ENCODE measurements at places on chromosomes 5 and 9. TPM values are rescaled to one million over a fixed set of nuclear protein-coding genes. Genes with fewer than 3 reads are reported as not detected.

ENTPD8 gene
- not detected for total RNA-seq

STKLD1 gene
- total RNA-seq = 0.70 TPM

ANKRD55 gene
- 2.9 TPM for total RNA-seq

- DNase-seq = no peak
Observed at GRCh38 chr5:873328-873727, 19.3 kb downstream of the BRD9 start.

DNA sequence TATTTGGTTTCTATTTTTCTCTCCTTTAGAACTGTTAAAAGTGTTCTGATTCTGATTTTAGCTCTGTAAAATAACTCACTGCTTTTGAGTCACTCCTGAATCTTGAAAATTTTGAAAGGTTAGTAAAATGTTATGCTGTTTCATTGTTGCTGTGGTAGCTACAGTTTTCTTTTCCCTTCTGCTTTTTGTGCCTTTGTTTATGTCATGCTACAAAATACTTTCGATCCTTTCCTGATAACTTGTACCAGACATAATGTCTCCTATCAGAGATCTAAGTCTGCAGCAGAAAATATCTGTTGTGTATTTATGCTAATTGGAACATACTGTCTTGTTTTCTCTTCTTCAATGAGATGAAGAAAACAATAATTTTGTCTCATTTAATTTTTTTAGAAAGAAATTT lies 26.9 kb upstream of the CEP120 start:
- no peak for DNase-seq

DNA sequence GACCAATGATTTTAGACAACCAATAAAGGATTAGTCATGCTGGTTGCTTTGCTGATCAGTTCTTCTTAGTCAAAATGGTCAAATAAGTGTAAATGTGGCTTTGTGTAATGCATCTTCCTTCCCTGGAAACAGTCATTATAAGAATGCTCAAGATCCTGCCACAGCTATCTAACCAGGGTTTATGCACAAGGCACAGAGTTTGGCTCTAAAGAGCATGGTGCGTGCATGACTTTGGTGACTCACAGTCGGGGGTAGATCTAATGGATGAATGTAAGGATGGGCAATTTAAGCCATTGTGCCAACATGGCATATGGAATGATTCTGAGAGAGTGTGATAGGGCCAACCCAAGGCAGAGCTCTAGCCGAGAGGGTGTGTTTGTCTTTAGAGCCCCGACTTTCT lies 6.5 kb downstream of the LIX1 start:
- no peak for DNase-seq

GRCh38 chr5:90747693-90748092 lies 189.1 kb downstream of the ADGRV1 start:
- DNase-seq = no peak

GRCh38 chr9:90330231-90330630 lies 312.4 kb downstream of the DIRAS2 start:
- no peak for DNase-seq

- no peak for DNase-seq
Observed at GRCh38 chr9:131382850-131383729, 10.8 kb upstream of the PRRC2B start.

DNA sequence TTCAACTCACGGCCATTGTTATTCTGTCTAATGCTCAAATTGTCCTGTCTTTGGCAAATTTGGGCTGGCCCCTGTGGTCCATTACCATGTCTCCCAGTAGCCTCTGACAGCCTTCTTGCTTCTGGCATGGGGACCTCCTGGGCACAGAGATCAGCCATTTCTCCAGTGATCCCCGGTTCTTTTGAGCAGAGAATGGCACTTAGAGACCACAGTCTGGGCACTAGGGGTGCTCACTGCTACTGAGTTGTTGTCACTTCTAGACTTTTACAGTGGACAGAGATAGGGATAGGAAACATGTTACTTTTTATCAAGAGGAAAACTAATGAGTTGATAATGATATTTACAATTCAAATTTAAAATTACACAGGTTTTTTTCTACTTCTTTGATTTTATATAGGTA lies 47.6 kb upstream of the BARHL1 start:
- no peak for DNase-seq

- no peak for DNase-seq
Observed at GRCh38 chr5:62627121-62627520, 48.5 kb downstream of the LRRC70 start.

GRCh38 chr5:89756955-89757354 lies 652.6 kb downstream of the CETN3 start:
- DNase-seq = no peak

DNA sequence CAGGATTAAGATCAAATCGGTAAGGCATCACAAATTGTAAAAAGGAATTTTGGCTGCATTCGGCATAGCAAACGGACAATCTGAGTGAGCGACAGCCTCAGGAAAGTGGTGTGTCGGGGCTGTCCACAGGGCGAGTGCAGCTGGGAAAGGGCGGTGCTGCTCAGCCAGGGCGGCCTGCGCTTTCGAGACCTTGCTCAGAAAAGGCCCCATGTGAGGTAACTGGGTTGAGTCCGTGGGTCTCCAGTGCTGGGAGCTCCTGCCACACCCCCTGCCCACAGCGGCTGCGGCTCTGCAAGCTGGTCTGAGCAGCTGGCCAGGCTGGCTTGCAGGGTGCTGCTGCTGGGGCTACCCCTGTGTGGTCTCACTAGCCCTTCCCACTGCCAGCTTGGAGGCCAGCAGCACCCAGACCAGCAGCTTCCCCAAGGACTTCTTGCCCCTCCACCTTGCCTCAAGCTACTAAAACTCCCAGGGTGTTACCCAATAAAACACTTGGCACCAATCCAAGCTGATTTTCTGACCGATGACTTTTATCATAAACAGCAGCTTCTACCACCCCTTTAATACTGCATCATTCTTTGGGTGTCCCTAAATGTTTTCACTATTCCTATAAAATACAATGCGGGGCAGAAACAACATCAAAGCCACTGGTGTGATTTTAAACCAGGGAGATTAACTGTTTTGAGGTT lies 6.2 kb downstream of the SURF2 start:
- DNase-seq = no peak

DNA sequence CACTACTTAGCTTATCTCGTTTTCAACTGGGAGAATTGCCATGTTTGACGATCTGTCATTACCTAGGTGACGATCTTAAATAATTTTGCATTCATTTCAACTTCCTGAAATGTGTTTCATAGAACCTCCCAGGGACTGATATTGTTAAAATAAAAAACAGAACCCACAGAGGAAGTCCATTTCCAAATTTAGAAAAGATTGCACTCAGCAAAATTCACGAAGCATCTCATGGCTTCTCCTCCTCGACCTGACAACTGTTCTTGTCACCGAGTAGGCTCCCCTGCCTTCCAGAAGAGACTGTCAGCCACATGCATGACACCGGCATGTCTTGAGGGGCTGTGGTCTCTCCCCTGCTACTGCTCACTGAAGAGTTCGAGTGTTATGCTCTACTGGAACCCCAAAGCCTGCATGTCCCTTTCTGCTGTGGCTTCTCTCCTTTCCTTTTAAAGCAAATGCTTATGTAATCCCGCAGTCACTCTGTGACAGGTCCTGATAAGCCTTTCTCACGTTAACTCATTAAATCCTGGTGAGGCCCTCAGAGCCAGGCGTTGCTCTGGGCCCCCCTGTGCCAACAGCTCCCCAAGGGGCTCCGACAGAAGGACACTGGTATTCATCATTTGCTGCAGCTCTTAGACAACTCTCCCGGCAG lies 26.8 kb upstream of the ANKRD33B start:
- no peak for DNase-seq

All from T-cell (primary cell).